ENCODE measurements at places on chromosomes 12 and 14. TPM values are rescaled to one million over a fixed set of nuclear protein-coding genes. Genes with fewer than 3 reads are reported as not detected.
A peak's percentile ranks its signal among the peaks of the same experiment; 100 is the strongest.

PLA2G1B gene
- total RNA-seq, result not detected

TMEM63C gene
- total RNA-seq, result 5.9 TPM

MAP3K9 gene
- total RNA-seq, result 13.0 TPM

MAP1LC3B2 gene
- total RNA-seq, result 1.2 TPM

NAV3 gene
- 0.72 TPM for total RNA-seq

KCNMB4 gene
- 1.3 TPM for total RNA-seq

CCNT1 gene
- 26.3 TPM for total RNA-seq

HCAR3 gene
- 0.56 TPM for total RNA-seq

ERGIC2 gene
- 59.6 TPM for total RNA-seq

RFX4 gene
- total RNA-seq, result not detected

RERGL gene
- total RNA-seq, result 1.1 TPM

NYNRIN gene
- 13.0 TPM for total RNA-seq

- DNase-seq, result no peak
Observed at GRCh38 chr14:23454445-23454856, 15.1 kb upstream of the NGDN start.

DNA sequence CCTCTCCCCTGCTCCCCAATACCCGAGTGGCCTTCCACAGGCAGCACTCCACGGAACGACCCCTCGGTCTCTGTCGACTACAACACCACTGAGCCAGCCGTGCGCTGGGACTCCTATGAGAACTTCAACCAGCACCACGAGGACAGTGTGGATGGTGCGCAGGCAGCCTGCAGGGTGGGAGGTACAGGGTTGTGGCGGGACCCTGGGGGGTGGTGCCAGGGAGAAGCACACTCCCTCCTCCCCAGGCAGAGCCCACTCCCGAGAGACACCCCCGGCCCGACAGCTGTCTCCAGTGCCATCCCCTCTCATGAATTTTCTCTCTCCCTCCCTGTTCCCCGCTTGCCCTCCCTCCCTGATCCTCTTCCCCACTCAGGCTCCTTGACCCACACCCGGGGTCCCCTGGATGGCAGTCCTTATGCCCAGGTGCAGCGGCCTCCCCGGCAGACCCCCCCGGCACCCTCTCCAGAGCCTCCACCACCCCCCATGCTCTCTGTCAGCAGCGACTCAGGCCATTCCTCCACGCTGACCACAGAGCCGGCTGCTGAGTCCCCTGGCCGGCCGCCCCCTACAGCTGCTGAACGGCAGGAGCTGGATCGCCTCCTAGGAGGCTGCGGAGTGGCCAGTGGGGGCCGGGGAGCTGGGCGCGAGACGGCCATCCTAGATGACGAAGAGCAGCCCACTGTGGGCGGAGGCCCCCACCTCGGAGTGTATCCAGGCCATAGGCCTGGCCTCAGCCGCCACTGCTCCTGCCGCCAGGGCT, 9.0 kb downstream of the TNS2 start:
- no peak for DNase-seq

GRCh38 chr12:24853094-24853493, 95.8 kb downstream of the BCAT1 start:
- DNase-seq, result no peak

- DNase-seq, result no peak
Observed at GRCh38 chr12:2277492-2278155, 224.8 kb downstream of the CACNA1C start.

GRCh38 chr12:56086096-56086495, 6.1 kb downstream of the ERBB3 start:
- peak; percentile 77 for DNase-seq

DNA sequence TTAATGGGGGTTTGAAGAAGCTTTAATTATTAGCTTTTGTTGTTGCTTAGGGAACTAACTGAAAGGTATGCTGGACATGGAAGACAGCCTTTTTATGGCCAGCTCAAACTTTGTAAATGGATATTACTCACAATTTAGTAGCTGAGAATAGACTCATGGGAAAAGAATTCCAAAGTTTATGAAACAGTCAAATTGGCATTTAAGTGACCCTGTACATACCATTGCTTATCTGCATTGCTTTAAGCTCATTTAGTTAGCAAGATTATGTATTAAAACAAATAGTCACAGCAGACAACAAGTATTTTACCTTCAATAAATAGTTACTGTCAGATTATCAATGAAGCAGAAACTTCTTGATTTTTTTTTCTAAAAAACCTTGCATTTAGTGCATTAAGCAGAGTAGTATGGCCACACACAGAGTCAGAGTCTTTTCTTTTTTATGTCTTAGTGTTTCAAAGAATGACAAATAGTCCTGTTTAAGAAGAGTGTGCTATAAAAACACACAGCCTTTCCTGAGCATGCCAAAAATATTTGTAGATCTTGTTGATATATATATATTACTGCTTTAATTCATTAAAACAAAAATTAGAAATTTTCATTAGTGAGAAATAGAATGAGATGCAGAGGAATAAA, 102.2 kb downstream of the TTC6 start:
- no peak for DNase-seq

GRCh38 chr12:120316798-120317223, 10.8 kb downstream of the PLA2G1B start:
- no peak for DNase-seq

- DNase-seq, result peak; percentile 50
Observed at GRCh38 chr12:8890313-8891085, 23.8 kb upstream of the PHC1 start.

- DNase-seq, result peak; percentile 77
Observed at GRCh38 chr12:56206452-56207166, 15.1 kb downstream of the RNF41 start.

DNA sequence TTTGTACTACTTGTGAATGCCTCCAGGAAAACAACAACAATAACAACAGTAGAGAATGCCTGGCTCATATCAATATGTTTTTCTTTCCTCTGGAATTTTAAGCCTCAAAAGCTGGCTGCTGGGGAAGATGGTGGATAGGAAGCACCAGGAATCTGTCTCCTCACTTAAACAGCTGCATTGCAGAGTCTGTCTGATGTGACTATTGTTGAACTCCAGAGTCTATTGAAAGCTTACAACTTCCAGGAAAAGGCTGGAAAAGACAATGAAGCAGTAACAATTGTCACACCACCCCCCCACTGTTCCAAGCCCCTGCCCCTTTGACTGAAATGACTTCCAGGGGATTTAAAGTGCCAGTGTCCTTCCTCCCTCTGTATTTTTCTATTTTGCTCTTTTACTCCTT, 309.7 kb downstream of the BMP4 start:
- DNase-seq, result no peak

GRCh38 chr14:83611906-83612390, 1918.0 kb upstream of the FLRT2 start:
- DNase-seq, result no peak

- no peak for DNase-seq
Observed at GRCh38 chr12:43540470-43540869, 11.5 kb downstream of the ADAMTS20 start.

- no peak for DNase-seq
Observed at GRCh38 chr12:5407034-5407856, 24.7 kb upstream of the NTF3 start.
